NCI-H748 treated with DMSO at 0.1 percent for 48 hours (cell line): ENCODE measurements at places on chromosomes 6 and 20.

DNA sequence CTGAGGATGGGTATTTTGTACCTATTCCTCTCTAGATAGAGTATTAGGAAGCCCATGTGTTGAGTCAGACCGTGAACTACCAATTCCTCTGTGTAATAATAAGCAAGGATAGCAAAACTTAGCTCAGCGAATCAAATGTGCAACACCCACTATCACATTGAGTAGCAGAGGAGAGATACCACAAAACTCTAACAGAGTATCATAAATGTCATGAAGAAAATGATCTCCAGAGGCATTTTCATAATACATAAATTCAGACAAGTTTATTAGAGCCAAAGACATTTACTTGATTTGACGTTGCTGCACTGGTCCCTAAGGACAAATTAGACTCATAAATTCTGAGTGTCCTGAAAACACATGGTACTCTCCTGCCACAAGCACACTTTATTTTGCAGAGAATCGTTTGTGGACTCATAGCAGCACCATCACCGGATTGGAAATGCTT, 245.2 kb downstream of the HAO1 start:
- no peak for DNase-seq

DNA sequence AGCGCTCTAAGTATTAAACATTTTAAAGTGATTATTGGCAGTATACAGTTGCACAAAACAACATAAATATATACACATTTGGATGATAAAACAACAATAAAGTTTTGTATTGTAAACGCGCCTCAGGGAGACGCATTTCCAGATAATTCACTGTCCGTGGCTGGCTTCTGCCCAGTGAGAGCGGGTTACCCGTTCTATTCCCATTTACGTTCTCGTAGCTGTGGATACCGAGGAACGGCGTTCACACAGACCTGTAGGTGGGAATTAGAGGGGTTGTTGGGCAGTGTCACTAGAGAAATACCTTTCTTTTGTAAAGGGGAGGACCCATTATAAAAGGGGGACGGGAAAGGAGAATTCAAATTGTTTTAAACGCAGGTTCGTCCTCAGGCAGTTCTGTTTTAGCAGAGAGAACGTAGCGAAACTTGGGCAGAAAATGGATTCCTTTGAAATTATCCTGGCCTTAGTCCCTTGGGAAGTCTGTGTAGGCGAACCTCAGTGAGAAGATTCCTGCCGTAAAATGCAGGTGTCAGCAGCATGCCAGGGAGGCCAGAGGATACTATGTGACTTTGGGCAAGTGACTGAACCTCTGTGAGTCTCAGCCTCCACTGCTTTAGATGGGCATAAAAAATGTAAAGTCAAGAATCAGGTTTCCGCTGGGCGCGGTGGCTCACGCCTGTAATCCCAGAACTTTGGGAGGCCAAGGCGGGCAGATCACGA, 756 bp downstream of the MTG2 start:
- no peak for DNase-seq

DNA sequence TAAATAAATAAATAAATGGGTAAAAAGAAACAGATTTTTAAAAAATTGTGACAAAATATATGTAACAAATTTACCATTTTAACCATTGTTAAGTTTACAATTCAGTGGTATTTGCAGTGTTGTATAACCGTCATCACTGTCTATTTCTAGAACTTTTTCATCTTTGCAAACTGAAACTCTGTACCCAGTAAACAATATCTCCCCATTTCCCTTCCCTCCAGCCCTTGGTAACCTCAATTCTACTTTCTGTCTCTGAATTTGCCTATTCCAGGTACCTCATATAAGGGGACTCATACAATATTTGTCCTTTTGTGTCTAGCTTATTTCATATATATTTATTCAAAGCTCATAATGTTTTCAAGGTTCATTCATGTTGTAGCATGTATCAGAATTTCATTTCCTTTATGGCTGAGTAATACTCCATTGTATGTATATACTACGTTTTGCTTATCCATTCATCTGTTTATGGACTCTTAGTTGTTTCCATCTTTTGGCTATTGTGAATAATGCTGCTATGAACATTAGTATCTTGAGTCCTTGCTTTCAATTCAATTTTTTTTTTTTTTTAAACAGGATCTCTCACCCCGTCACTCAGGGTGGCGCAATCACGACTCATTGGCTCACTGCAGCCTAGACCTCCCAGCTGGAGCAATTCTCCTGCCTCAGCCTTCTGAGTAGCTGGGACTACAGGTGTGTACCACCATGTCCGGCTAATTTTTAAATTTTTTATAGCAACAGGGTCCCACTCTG, 8.9 kb downstream of the MANBAL start:
- DNase-seq, result no peak

GRCh38 chr6:47628448-47629272, 69.7 kb upstream of the ADGRF4 start:
- DNase-seq, result no peak

GRCh38 chr6:89339565-89339964, 13.0 kb downstream of the UBE2J1 start:
- no peak for DNase-seq
